ENCODE measurements at places on chromosomes 3 and 15.

GRCh38 chr3:5205165-5205941 is 17.8 kb downstream of the EDEM1 start:
- no peak for DNase-seq

GRCh38 chr3:100526613-100527346 is 34.4 kb downstream of the TMEM45A start:
- DNase-seq: no peak

- no peak for DNase-seq
These were observed 1.2 kb upstream of the PLIN1 start for GRCh38 chr15:89680282-89680873.

GRCh38 chr3:194001-194400 is 2.6 kb upstream of the CHL1 start:
- no peak for DNase-seq

- DNase-seq: no peak
These were observed 55.4 kb downstream of the VGLL4 start for GRCh38 chr3:11588338-11588737.

GRCh38 chr3:81744366-81744765 is 17.1 kb downstream of the GBE1 start:
- DNase-seq: no peak

- no peak for DNase-seq
These were observed 171.7 kb downstream of the FNDC3B start for GRCh38 chr3:172211123-172211522.

DNA sequence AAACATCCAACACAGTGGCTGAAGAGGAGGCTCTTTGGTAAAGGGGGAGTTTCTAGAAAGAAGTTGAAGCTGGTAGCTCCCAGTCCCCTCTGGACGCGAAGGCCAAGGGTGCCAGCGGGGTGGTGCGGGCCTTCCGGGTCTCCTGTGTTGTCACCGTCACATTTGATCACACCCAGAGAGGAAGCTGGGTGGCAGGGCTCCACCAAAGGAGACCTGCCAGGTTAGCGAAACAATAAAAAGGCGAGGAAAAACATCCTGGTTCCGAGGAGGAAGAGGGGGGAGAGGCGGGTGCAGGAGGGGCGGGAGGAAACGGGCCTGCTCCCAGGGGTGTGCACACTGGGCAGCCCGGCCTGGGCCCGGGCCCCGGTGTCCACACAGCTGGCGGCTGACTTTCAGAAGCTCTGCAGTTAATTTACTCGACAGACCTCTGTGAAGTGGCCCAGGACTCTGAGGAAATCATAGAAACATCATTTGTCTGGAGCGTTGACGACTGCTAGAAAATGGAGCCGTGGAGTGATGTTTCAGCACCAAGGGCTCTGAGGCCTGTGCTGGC is 12.1 kb downstream of the HEG1 start:
- no peak for DNase-seq

DNA sequence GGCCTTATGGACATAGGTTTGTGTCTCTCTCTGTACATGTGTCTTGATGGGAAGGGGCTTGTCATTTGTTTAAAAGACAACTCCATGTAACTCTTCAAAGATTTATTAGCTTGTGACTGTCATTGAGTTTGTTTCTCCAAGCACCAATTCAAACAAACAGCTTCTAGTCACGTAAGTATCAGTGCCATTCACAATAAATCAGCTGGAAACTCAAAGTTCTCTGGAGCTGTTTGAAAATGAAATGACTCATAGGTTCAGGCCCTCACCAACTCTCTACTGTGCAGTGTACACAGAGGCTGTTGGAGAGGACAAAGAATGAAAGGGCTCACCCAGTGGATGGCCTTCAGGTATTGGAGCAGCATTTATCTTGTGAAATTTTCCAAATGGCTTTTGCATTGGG is 476.3 kb downstream of the AGBL1 start:
- DNase-seq: no peak

DNA sequence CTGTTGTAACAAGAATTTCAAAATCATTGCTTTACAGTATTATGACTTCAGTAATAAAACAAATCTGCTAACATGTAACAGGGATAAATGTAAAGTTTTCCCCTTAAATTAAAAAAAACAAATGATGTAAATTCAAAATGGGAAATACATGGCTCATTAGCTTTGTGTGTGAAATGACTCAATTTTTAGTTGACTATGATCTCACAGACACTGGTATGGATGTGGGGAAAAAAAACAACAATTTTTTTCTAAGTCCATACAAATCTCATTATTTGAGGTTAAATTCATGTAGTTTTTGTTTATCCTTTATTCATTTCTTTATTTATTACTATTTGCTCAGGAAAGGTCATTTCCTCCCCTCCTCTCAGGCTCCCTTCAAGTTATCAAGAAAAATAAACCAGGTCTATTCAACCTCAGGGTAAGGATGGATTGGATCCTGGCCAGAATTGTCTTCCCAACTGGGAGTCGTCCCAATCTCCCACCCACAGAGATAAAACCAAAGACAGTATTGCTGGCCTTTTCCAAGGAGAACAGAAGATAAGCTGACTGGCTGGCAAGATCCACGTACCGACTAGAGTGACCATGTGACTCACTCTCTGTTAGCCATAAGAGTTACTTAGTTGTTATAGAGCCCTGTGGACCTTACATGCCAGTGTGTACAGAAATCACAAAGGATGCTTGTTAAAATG is 373.3 kb downstream of the GAP43 start:
- no peak for DNase-seq

DNA sequence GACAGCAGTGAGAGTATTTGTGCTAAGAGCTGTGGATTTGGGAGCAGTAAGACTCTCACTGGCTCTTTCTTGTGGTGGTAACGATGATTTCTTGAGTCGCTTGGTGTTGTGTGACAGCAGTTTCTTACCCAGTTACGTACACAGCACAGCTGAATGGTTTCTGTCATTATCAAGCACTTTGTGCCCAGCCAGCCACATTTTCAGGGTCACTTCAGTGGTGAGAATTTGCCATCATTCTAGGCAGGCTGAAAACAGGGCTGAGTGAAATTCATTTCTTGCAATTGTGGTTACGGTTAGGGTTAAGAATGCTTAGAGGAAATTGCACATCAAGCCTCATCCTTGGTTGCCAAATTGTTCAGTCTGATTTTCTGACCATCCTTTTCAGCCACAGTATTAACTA is 130.1 kb downstream of the RYR3 start:
- DNase-seq: no peak

- no peak for DNase-seq
These were observed 691 bp upstream of the HDGFL3 start for GRCh38 chr15:83208367-83208661.

GRCh38 chr3:154849408-154849807 is 230.7 kb upstream of the MME start:
- no peak for DNase-seq

GRCh38 chr15:71261909-71262308 is 146.6 kb downstream of the THSD4 start:
- DNase-seq: no peak

- no peak for DNase-seq
These were observed 8.2 kb upstream of the ANKRD63 start for GRCh38 chr15:40290918-40291574.

DNA sequence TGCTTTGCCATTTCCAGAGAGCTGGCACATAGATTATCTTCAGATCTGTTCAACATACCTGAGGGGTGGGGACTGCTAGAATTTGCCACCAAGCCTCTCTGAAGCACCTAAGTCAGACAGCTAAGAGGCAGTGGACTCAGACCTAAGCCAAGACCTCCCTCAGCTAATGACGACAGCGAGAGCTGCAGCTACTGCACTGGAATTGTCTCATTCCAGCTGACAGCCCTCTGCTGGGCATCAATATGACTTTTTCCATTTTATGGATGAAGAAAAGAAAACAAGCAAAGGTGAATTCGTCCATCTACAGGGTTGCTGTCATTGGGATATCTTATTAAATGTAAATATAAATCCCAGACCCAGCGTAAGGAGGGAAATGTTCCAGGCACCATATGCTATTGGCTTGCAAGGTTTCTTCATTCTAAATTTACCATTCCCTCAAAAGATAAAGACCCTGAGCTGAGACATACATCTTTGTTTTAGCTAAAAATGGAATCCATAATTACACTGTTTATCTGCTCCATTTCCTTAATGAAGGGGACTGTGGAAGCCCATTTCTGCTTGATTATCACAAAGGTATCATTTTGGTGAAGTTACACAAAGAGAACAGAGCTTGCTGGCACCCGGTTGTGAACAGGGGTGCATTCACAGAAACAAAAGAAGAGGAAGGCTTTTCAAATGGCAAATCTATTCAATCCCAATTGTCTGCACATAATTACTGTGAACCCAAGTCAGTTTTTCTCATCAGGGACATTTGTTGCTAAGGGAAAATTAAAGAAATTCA is 85.5 kb upstream of the LRTM1 start:
- no peak for DNase-seq

- DNase-seq: no peak
These were observed 454 bp downstream of the C15orf62 start for GRCh38 chr15:40770147-40770721.

DNA sequence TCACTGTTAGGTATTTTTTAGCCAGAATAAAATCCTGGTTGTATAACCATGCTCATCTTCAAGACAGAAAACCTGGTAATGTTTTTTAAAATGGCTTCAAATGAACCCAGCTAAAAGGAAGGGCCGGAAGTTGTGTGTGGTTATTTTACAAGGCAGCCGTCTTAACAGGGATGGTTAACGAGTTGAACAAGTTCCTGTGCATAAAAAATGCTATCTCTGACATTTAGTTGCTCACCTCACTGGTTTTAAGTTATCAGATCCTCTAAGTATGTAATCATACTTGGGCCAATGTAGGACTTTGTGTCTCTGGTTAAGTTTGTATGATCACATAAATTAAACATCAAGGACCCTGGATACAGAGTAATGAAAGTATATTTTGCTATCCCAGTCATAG is 2.1 kb downstream of the ATP11B start:
- no peak for DNase-seq

- no peak for DNase-seq
These were observed 319.6 kb upstream of the TBC1D5 start for GRCh38 chr3:18061737-18062656.

- no peak for DNase-seq
These were observed 85.5 kb downstream of the TGFBR2 start for GRCh38 chr3:30691944-30692343.

DNA sequence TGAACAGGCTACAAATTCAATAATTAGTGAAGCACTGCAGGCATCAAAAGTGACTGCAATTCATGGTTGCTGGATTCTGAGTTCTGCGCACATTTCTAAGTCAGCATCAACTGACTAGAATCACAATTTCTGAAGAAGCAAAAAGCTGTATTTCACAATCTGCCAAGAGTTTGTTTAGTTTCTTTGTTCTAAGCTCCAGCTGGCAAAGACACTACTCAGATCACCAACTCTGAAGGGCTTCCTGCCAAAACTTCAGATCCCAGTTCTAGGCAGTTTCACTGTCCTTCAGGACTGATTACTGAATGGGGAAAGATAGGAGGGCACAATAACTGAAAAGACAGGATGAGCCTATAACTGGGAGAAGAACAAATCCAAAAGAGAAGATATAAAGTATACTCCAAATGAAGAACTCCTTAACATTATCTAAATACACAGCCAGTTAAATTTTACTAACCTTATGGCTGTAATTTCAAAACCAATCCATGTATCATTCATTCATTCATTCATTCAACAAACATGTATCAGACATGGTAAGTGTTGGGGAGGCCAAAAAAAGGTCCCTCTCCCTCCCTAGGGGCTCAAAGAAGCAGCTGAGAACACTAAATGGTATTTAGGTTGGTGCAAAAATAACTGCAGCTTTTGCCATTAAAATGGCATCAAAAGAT is 17.1 kb downstream of the TJP1 start:
- no peak for DNase-seq

DNA sequence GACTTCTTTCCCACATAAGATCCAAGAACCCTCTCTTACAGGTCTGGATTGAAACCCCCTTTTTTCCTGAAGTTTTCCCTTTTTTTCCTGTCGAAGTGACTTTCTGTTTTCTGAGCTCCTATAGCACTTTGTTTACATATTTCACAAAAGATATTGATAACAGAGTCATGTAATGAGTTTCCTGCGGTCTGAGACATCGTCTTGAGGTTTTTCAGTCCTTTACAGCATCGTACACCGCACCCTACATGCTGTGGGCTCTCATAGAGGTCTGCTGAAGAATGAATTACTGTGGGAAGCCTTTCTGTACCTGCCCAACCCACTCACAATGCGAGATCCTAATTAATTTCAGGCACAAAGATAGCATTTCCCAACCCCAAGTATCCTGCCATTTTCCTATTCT is 53.1 kb downstream of the MCF2L2 start:
- no peak for DNase-seq

DNA sequence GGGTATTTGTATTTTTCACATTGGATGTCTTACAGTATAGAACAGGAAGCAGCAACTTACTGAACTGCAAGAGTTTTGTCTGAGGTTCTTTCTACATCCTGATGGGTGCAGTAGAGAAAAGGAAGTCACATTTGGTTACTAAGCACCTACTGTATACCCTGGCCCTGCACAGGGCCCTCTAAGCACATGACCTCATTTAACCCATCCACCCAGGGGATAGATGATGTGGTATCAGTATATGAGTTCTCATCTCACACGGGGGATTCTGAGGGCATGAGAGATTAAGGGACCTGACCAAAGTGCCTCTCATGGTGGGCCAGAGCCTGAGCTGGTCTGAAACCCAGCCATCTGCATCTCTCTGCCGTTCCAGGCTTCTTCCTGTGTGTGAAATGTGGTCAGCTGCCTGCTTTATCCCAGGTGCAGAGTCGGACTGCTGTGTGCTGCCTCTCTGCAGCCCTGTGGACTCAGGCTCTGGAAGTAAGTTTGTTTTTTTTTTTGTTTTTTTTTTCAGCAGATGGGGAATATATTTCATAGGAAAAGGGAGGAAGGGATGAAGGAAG is 17.9 kb downstream of the SLC6A11 start:
- no peak for DNase-seq

DNA sequence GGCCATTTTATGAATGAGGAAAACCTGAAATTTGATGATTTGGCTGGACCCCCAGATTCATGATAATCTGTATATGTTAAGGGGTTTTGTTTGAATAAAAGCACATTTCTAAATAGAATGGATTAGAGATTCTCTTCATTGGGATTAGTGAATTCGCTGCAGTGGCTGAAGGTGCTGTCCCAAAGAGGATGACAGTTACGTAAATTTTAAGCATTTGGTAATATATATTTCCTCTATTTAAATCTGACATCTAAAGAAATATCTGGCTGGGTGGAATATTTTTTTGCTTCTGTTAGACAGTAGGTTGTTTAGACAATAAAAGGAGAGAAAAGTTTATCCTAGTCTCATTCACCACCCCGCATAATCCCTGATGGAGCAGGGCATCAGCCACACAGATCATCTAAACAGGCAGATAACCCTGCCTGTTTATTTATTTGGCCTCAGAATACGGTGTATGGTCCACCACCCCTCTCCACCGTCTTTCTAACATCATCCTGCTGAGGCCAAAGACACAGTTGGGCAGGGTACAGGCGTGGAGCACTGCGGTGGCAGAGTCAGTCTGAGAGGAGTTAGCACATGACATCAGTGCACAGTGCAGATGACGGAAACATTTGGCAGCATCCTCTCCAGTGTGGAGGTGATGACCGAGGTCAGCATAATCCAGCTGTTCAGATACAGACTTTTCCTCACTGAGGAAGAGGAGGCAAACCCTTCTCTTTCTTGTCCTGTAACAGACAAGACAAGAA is 20.4 kb upstream of the NFKBIZ start:
- no peak for DNase-seq

- no peak for DNase-seq
These were observed 12.4 kb downstream of the PIF1 start for GRCh38 chr15:64813075-64813474.

- no peak for DNase-seq
These were observed 5.1 kb upstream of the DNAJA4 start for GRCh38 chr15:78259232-78259631.

GRCh38 chr3:124793054-124793739 is 62.9 kb downstream of the UMPS start:
- no peak for DNase-seq

GRCh38 chr3:151796105-151796680 is 17.7 kb upstream of the AADAC start:
- no peak for DNase-seq
